ENCODE measurements at places on chromosomes 4 and X.
A peak's percentile ranks its signal among the peaks of the same experiment; 100 is the strongest.

DNA sequence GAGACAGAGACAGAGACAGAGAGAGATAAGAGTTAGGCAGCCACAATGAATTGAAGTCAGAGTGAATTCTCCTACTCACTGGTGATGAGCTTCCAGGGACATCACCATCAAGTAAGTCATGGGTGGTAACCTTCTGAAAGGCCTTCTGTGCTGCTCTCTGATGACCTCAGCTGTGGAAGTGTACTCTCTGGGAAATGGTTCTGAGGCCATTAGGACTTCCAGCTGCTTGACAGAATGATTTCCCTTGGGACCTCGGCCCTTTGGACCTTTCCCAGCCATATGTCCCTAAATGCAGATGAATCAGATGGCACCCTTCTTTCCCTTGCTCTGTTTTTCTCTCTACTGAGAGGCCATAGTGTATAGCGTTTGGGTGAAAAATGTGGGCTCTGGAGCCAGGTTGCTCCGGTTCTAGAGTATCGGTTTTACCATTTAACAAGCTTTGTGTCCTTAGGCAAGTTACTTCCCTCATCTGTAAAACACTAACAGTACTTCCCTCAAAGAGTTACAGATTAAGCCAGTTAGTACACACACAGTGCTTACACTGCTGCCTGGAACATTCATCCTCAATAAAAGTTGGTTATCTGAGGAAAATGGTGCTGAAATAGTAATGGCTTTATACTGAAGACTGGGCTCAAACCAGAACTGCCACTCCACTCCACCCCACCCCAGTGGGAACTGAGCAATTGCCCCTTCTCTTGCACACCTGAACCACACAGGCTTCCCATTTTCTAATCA, 7.6 kb downstream of the SEPTIN11 start:
- DNase-seq, result no peak

DNA sequence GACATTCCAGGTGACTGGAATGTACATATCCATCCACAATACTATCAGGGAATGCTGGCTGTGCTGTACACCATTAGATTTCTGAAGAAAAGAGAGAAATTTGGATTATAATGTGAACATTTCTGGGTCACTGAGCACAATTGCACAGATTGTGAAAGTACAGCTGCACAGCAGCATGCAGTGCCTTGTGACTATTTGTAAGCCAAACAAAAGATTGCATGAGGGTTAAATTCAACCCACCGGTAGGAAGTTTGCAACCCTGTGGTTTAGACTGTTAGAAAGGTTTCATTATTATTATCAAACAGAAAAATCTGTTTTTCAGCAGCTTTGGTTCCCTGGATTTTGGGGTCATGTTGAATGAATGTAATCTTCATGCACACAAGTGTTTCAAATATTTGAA, 24.5 kb downstream of the DDIT4L start:
- no peak for DNase-seq

GRCh38 chr4:150061086-150061776, 17.0 kb upstream of the DCLK2 start:
- DNase-seq, result no peak

- no peak for DNase-seq
Observed at GRCh38 chrX:19193565-19193964, 71.3 kb upstream of the ADGRG2 start.

DNA sequence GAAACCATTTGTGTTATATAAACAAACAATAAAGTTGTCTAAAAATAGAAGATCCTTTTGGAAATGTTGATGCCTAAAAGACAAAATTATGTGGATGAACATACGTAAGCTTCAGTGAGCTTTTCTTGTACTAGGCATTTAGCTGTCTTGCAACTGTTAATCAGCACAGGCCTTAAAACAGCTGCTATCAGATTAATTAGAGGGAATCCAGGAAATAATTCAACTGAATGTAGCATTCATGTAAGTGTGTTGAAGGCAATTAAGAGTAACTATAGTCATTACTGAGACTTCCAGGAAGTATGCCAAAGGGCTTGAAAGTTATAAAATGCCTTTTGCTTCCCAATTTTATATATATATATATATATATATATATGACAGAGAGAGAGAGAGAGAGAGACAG, 248.7 kb downstream of the IL1RAPL1 start:
- DNase-seq, result no peak

DNA sequence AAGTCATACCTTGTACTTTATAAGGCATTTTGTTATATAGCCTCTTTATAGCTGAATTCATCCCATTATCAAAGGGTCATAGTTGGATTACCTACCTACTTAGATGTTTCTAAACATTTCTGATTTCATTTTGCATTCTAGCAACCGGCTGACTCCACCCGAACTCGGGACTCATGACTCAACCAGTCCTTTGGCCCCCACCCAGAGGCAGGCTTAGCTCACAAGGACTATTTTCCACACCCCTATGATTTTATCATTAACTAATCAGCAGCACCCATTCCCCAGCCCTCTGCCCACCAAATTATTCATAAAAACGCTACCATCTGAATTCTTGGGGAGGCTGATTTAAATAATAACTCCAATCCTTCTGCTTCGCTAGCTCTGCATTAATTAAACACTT, 79.9 kb upstream of the EGFL6 start:
- no peak for DNase-seq

GRCh38 chr4:122221322-122221721, 69.2 kb downstream of the BLTP1 start:
- no peak for DNase-seq

DNA sequence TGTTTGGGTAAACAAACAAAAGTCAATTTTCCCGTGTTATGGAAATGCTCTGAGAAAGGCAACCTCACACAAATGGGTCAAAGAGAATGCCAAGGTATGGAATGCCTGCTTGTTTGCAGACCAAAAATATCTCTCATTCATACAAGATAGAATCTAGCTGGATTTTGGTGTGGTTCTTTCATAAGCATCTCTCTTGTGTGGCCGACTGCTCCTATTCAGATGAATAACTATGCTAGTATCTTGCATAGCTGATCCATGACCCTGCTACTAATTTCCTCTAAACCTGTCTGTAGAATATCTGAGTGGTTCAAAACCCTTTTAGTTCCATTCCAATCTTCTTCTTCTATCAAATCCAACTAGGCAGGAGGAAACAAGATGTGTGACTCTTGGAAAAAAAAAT, 28.2 kb upstream of the SORBS2 start:
- DNase-seq, result no peak

- DNase-seq, result no peak
Observed at GRCh38 chr4:26861434-26862186, 969 bp downstream of the STIM2 start.

DNA sequence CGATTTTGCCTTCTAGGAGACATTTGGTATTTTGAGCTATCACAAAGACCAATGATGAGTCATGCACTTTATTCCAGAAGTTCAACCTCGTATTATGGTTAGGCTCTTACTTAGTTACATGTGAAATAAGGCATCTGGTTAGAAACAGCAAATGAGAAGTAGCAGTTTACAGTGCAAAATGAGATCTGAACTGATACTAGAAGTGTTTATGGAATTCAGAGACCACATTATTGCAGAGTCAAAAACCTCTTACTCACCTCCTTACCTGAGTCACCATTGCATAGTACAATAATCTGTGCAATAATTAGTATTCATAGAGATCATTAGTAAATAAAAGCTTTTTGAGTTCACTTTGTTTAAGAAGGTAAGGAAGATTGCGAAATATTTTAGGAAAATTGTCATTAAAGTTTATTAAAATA, 38.7 kb downstream of the SEC24B start:
- DNase-seq, result peak; percentile 8

GRCh38 chrX:11688201-11688600, 22.5 kb upstream of the ARHGAP6 start:
- no peak for DNase-seq

DNA sequence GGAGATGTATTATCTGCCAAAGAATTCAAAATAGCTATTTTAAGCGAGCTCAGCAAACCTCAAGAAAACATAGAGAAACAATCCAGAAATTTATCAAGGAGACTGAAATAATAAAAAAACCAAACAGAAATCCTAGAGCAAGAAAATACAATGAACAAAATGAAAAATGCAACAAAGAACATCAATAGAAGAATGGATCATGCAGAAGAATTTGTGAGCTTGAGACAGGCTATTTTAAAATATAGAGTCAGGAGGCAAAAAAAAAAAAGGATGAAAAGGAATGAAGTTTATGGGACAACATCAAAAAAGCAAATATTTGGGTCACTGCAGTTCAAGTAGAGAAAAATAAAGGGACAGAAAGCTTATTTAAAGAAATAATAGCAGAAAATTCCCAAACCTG, 29.1 kb downstream of the CENPE start:
- DNase-seq, result no peak

DNA sequence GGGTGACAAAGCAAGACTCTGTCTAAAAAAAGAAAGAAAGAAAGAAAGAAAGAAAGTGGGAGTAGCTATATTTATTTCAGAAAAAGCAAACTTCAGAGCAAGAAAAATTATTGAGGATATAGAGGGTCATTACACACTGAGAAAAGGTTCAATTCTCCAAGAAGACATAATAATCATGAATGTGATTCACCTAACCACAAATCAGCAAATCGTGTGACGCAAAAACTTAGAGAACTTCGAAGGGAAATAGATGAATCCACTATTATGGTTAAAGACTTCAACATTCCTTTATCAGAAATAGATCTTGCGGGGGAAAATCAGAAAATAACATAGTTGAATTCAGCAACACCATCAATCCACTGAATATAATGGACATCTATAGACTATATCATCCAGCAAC, 219.3 kb upstream of the LDB2 start:
- no peak for DNase-seq

DNA sequence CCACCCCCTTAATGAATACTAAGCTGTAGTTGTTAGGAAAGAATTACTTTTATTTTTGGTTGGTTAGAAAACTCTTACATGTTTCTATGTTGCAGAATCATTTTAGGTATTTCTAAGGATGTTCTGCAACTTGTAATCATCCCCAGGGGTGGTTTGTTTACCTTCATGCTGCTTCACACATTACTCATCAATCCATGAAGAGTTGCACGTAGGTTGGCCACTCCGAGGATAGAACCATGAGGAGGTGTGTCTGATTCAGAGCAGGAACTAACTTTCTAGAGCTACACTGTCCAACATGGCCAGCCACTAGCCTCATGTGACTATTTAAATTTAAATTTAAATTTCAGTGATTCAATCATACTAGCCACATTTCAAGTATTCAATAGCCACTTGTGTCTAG, 127.2 kb upstream of the FRMPD4 start:
- peak; percentile 13 for DNase-seq

DNA sequence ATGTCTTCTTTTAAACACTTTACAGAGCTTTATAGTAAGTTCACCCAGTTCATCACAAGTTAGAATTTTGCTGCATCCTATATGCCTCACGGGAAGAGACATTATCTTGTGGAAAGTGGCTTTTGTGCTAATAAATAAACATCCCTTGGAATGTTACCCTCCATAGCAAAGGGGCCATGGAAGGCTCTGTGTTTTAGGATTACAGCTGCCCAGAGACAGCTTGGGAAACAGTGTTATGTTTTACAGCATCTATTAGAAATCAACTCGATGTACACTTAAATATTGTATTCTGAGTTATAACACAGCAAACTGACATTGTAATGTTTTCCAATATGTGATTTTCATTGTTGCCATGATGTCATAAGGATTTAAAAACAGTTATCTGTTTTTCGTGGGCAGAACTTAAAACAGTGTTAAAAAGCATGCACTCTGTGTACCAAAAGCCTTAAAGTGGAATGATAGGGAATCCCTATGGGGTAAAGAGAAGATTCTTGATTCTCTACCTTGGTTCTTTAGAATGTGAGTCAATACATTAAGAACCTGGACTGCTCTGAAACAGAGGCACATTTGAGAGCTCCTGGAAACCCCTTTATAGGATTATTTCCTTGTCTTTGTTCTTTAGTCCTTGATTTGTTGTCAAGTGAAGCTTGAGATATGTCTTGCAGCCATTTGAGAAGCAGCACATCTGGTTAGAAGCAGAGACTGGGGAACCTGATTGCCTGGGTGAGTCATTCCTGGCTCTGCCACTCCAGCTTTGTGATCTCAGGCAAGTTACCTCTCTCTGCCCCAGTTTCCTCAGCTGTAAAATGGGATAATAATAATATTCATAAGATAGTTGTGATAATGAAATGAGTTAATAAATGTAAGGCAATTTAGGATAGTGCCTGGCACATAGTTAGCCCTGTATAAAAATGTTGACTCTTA, 41.6 kb downstream of the ARHGAP10 start:
- DNase-seq, result no peak

- DNase-seq, result no peak
Observed at GRCh38 chrX:123476611-123477219, 256.1 kb downstream of the THOC2 start.

DNA sequence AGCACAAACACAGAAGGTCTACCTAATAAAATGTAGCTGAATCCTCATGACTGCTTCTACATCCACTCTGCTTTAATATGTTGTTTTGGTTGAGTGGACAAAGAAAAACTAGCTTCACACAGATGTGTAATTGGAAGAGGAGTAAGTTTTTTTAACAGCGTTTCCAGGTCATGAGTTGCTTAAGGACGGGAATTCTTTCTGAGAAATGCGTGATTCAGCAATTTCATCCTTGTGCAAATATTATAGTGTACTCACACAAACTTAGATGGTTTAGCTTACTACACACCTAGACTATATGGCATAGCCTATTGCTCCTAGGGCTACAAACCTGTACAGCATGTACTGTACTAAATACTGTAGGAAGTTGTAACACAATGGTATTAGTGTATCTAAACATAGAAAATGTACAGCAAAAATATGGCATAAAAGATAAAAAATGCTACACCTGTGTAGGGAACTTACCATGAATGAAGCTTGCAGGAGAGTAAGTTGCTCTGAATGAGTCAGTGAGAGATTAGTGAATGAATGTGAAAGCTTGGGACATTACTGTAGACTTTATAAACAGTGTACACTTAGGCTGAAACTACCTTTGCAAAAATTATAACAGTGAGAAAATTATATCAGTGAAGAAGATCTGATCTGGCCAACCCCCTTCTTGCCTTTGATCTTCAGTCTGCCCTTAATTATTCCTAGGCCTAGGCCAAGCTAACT, 70.8 kb upstream of the IL15 start:
- no peak for DNase-seq

- peak; percentile 70 for DNase-seq
Observed at GRCh38 chr4:123418351-123418931, 21.8 kb downstream of the SPRY1 start.

- DNase-seq, result peak; percentile 31
Observed at GRCh38 chr4:42483426-42484379, 86.4 kb downstream of the SHISA3 start.
